CD4-positive, CD25-positive, alpha-beta regulatory T cell (primary cell): ENCODE measurements at places on chromosomes 12 and 14. TPM values are rescaled to one million over a fixed set of nuclear protein-coding genes. Genes with fewer than 3 reads are reported as not detected.

Gene OAS2
- total RNA-seq, result 82.2 TPM

Gene CAPZA3
- total RNA-seq, result not detected

Gene NTF3
- total RNA-seq, result not detected

Gene APPL2
- 58.3 TPM for total RNA-seq

Gene CIDEB
- total RNA-seq, result 13.2 TPM

Gene LRRC43
- not detected for total RNA-seq

Gene GPR135
- total RNA-seq, result 1.3 TPM

Gene LYZ
- total RNA-seq, result 1.0 TPM

Gene TMEM179
- not detected for total RNA-seq

Gene GYS2
- total RNA-seq, result not detected

Gene ETFBKMT
- total RNA-seq, result 0.52 TPM

Gene DUSP6
- 19.0 TPM for total RNA-seq

Gene C12orf54
- total RNA-seq, result not detected

Gene CYP27B1
- total RNA-seq, result not detected

Gene TSPAN11
- total RNA-seq, result not detected

Gene SMOC1
- total RNA-seq, result not detected

Gene EPYC
- total RNA-seq, result not detected

Gene ITGB7
- total RNA-seq, result 297 TPM

Gene DDX11
- 135 TPM for total RNA-seq

Gene DIO3
- not detected for total RNA-seq
